Activated B cell treated with CpG ODN at 0.5 μM for 24 hours (primary cell): ENCODE measurements at places on chromosomes 2 and 18. TPM values are rescaled to one million over a fixed set of nuclear protein-coding genes. Genes with fewer than 3 reads are reported as not detected.

ATG16L1 gene
- 39.0 and 49.9 TPM in 2 replicates for total RNA-seq

DNA sequence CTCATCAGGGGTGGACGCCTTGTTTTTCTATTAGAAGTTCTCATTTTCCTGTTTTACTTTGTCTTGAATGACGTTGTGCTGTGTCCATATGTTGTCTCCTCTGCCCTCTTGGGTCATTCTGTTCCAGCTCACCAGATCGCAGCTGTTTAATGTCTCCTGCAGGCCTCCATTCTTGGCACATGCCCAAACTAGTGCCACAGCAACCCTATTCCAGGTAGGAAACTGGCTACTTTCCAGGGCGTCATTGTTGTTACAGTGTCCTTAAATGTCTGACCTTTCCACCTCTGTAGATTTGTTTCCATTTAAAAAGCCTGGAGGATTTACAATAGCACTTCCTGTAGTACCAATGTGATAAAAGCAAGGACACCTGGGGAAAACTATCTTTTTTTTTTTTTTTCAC lies 500.7 kb downstream of the METTL4 start:
- no peak for DNase-seq

- no peak for DNase-seq
Measured at GRCh38 chr2:172701250-172701649, 34.4 kb upstream of the RAPGEF4 start.

DNA sequence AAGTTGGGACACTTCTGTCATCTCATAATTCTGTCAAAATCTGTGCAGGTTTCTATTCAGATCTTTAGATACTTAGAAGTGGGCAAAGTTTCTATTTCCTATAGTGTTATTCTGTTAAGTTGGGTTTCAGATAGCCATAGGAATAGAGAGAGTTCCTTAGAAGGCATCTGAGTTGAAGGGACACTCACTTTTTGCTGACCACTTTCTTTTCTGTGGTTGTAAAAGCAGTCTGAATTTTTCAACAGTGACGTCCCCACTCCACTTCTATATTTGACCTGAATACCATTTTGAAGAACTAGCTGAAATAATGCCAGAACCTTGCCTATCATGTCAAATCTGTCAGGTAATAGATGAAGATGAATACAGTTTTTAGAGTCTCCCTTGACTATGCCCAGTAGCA lies 267.3 kb downstream of the SPAG16 start:
- DNase-seq: no peak

DNA sequence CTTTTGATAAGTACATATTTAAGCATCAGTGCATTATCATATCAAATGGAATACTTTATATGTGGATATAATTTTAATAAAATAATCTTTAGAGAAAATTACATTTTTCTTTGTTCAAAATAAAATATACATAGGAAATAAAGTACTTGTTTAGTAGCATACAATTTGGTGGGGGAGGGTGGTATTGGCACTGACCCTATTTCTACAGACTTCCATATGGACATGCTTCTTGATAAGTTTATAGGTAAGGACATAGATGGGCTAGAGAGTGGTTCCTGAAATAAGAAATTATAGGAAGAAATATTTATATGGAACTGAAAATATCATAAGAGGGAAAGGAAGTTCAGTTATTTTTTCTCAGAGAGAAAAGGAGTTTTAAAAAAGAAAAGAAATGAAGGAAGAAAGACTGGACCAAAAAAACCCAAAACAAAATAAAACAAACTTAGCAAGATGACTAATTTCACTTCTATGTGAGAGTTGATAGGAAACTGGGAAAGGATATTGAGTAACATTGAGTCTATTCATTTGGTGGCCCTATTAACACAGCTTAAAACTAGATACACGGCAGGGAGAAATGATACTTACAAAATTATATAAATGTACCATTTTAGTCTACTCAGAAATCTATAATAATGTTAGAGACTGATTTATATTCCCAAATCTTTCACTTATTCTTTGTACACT lies 505.9 kb downstream of the ERBB4 start:
- no peak for DNase-seq

ORMDL1 gene
- total RNA-seq: 80.5 and 92.6 TPM in 2 replicates

TRABD2A gene
- total RNA-seq: 3.4 and 4.5 TPM in 2 replicates

DNA sequence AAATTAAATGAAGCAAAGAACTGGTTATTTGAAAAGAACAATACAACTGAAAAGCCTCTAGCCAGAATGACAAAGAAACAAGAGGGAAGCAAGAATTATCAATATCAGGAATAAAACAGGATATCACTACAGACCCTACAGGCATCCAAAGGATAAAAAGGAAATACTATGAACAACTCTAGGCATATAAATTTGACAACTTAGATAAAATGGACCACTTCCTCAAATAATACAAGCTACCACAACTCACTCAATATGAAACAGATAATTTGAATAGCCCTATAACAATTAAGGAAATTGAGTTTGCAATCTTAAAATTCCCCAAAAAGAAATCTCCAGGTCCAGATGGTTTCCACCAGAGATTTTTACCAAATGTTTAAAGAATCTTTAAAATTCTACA lies 19.8 kb downstream of the RPRD1A start:
- no peak for DNase-seq

GRCh38 chr2:158414538-158414937 lies 42.0 kb downstream of the CCDC148 start:
- DNase-seq: no peak

GEN1 gene
- 141 and 163 TPM in 2 replicates for total RNA-seq

- no peak for DNase-seq
Measured at GRCh38 chr2:143730953-143731260, 601.7 kb downstream of the ARHGAP15 start.

DNA sequence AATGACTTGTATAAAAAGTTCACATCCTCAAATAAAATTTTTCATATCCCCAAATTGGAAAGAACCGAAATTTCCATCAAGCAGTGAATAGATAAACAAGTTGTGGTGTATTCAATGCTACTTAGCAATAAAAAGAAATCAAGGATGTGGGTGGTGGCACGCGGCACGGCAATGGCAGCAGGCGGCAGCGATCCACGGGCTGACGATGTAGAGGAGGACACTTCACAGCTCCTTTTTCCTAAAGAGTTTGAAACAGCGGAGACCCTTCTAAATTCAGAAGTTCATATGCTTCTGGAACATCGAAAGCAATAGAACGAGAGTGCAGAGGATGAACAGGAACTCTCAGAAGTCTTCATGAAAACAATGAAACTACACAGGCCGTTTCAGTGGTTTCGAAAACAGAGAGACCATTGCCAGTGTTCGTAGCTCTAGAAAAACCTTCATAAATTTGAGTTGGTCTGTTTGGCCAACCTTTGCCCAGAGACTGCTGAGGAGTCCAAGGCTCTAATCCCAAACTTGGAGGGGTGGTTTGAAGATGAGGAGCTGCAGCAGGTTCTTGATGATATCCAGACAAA lies 9.8 kb upstream of the IL36A start:
- no peak for DNase-seq

GRCh38 chr2:121640380-121641316 lies 8.6 kb downstream of the CLASP1 start:
- no peak for DNase-seq

GRCh38 chr2:60324536-60324935 lies 228.9 kb downstream of the BCL11A start:
- no peak for DNase-seq

CCDC85A gene
- not detected in 2 replicates for total RNA-seq

DNA sequence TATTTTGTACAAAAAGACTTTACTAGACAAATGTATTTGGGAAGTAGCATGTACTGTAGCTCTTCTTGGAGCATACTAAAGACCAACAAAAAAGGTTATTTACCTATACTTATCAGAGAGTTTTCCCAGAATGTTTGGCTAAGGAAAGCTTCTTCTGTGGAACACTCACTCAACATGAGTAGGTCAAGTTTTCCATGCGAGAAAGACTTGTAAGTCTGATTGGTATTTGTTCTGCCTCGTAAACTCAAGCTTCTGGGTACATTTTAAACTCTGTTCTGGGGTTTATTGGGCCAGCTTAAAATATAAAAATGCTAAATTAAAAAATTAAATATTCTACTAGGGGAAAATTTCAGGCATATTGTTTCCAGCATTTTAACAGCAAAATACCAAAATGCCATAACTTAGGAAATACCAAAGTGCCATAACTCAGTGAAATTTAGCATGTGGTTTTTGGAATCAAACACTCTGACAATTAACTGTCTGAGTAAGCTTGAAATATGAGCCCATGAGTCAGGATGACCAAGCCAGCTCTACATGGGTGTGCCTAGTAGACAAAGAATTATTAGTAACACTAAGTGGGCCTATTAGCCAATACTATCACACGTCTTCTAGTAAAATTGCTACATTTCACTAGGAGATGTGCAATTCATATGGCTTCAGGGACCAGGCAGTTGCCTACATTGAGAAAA lies 47.3 kb upstream of the SERPINE2 start:
- no peak for DNase-seq

GRCh38 chr2:56234241-56234640 lies 50.5 kb downstream of the CCDC85A start:
- no peak for DNase-seq

- DNase-seq: no peak
Measured at GRCh38 chr2:206979922-206980321, 40.6 kb downstream of the CPO start.

VWC2L gene
- not detected in 2 replicates for total RNA-seq

DYNAP gene
- total RNA-seq: not detected in 2 replicates

DSG1 gene
- total RNA-seq: not detected in 2 replicates

DNA sequence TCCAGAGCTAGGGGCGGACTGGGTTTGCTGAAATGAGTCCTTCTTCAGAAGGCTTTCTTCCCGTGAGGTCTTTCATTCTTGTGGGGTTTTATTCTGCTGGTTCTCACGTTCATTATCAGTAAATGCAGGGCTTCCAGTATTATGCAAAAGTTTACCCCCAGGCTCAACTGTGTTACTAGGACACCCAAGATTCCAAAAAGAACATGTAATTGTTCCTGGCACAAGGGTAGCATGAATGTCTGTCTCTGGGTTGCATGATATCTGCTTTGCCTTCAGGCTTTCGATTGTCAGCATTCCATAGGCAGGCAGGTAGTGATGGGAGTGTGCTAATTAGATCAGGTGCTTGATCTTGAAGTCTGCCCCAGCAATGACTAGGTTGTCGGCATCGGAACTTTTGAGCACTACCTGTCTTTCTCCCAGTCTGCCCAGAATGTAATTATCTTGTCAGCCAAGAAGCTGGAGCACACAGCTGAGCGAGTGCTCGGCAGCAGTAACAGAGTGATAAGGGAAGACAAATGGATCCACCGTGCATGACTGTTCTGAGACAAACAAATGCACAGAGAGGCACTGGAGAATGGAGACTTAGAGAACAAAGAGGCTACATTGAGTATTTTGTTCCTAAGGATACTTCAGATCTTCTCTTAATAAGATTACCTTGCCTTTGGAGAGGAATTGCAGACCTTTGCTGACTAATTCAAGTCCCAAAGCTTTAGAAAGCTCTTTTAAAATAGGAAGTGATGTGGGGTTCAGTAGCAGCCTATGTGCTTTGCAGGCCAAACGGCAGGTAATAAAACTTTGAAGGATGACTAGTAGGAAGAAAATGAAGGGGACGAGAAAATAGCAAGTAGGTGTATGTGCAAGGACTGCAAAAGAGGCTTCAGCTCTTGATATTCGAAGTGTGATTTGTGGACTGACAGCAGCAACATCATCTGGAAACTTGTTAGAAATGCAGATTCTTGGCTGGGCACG lies 41.9 kb downstream of the ITGB6 start:
- DNase-seq: no peak

QPCT gene
- total RNA-seq: 1.9 and 2.1 TPM in 2 replicates

- DNase-seq: peak; percentile 55
Measured at GRCh38 chr2:64454386-64455332, 697 bp downstream of the LGALSL start.

SPR gene
- total RNA-seq: 0.29 and 0.31 TPM in 2 replicates

EN1 gene
- total RNA-seq: not detected in 2 replicates

ACVR1C gene
- 0.20 and 0.32 TPM in 2 replicates for total RNA-seq

DNA sequence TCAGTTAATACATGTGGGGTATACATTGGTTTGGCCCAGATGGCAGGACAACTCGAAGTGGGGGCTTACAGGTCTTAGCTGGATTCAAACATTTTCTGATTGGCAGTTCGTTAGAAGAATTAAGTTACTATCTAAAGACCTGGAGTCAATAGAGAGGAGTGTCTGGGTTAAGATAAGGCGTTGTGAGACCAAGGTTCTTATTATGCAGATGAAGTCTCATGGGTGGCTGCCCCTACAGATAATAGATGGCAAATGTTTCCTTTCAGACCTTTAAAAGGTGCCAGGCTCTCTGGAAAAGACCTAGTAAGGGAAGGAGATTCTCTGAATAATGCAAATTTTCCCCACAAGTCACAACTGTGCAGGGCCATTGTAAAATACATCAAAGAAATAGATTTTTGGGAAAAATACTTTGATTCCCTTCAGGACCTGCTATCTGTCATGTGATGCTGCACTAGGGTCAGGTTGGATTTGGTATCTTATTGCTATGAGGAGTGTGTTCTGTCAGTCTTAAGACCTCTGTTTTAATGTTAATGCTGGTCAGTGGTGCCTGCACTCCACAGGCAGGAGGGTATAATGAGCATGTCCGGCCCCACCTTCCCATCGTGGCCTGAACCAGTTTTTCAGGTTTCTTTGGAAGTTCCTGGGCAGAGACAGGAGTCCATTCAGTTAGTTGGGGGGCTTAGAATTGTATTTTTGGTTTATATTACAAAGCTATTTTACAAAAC lies 14.3 kb upstream of the MC5R start:
- DNase-seq: no peak

DNA sequence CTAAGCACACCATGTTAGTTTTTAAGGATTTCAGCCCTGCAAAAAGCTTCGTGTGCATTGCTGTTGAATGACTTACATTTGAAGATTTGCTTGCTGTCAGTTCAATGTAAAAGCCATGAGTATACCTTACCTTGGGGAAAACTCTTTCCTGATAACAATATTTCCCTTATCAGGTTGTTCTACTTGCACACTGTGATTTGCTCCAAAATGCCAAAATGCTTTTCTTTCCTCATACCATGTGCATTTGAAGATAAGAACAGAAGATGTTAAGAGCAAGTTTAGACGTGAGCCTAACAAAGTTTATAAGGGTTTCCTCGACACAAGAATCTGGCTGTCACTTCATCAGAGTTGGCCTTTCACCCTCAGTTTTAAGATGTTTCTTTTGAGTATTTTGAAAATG lies 57.6 kb downstream of the SCN1A start:
- no peak for DNase-seq

FTCDNL1 gene
- 1.4 and 1.5 TPM in 2 replicates for total RNA-seq

GRCh38 chr18:32441533-32441932 lies 29.1 kb downstream of the GAREM1 start:
- DNase-seq: no peak
